Sigmoid colon (tissue), 7 donors: ENCODE measurements at places on chromosomes 6 and 20. TPM values are rescaled to one million over a fixed set of nuclear protein-coding genes. Genes with fewer than 3 reads are reported as not detected.
A peak's percentile ranks its signal among the peaks of the same experiment; 100 is the strongest.

- no peak for DNase-seq
Observed at GRCh38 chr6:34319471-34319885, 70.7 kb upstream of the SMIM29 start.

PTPN1 gene
- polyA plus RNA-seq: 14.4 TPM

DNA sequence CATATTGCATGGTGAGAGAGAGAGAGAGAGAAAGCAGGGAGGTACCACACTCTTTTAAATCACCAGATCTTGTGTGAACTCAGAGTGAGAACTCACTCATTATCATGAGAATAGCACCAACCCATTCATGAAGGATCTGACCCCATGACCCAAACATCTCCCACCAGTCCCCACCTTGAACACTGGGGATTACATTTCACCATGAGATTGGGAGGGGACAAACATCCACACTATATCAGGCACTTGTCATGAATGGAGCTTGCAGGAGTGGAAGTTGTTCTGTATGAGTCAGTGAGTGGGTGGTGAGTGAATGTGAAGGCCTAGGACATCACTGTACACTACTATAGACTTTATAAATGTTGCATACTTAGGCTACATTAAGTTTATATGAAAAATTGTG is 47.7 kb upstream of the RNF182 start:
- DNase-seq: no peak

- DNase-seq: no peak
Observed at GRCh38 chr6:136304410-136304809, 14.8 kb upstream of the BCLAF1 start.

DNA sequence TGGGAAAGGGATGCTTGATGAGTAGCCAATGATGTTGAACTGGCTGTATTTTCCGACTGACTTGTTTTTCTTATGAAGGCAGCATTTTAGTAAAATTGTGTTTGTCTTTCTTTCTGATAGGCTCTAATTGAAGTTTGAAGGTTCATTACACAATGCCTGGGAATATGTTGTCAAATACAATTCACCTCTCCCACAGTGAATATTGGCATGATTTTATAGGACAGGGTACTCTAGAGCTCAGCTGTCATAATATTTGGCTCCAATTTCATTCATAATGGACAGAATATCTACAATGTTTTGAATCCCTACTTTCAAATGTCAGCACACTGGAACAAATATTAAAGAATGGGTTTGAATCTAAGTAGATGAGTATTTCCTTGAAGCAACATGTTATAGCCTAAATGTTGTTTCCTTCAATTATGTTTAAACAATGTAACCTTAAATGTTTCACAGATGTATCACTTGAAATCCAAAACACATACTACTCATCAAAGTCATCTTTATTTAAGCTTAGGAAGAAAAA is 81.4 kb downstream of the LAMA2 start:
- DNase-seq: no peak

DNA sequence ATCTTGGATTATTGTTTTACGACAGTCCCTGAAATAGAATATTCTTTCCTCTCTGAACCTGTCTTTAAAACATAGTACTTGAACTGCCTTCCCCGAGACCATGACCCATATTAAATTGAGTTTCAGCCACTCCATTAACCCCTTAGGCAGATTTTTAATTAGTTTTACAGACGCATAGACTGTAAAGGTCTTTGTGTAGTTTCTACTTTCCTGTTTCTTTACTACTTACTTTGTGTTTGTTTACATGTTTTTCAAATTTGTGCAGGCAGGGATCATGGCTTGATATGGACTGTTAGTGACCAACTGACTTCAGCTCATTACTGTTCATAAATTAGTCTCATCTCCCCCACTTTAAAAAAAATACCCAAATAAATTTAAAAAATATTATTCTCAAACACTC is 53.8 kb downstream of the FYN start:
- no peak for DNase-seq

- DNase-seq: no peak
Observed at GRCh38 chr20:44182135-44182765, 4.7 kb downstream of the JPH2 start.

GRCh38 chr6:118558464-118559217 is 10.5 kb downstream of the PLN start:
- no peak for DNase-seq

DNA sequence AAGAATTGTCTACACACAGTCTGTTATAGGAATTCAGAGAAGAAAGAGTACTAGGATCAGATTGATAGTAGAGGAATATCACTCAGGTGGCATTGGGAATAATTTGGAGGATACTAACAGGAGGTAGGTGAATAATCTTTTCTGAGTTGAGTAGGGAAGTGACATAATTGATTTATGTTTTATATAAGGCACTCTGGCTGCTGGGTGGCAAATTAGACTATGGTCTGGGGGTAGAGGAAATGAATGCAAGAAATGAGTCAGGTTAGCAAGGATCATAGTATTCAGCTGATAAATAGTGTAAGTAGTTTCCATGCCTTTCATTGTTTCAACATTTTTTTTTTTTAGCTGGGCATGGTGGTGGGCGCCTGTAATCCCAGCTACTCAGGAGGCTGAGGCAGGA is 113.3 kb downstream of the CDKAL1 start:
- no peak for DNase-seq

DNA sequence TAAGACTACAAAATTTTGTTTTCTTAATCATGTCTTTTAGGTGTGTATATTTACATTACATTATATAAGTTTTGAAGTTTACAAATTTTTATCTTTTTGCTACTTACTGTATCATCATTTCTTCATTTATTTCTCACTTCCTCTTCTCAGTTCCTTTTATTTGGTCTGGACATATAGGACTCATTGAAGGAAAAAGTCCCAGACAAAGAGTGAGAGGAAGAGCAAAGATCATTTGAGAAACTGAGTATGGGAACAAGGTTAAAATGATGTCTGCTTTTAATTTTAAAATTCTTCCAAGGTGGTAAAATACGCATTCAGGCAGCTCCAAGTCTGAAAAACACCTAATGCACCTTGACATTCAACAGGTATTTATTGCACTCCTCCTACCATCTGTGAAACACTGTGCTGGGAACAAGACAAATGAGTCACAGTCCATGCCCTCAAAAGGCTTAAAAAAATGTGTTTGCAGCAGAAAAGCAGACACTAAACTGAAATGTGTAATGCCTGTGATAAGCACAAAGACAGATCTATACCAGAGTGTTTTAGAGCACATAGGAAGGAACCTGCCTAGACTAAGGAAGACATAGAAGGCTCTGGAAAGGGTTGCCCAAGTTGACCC is 63.2 kb downstream of the PKIB start:
- no peak for DNase-seq

DNA sequence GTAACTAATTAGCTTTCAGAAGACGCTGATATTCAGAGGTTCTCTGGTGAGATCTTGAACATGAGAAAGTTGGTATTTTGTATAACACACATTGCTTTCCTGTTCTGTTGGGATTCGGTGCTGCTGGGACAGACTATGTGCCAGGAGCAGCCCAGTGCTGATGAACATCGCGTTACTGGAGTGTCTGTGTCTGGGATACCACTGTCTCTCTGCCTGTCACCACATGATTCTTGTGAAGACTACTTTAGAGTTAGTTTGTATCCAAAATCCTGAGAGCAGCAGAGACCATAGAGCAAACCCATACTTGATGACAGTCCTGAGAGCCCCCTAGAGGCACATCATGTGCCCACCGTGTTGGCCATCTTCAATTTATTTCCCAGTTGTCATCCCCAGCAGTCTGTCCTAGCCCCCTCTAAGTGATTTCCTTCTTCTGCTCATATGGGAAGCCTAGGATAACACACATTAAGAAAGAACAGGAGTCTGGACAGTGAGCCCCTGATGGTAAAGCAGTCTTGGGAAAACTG is 41.8 kb upstream of the TINAG start:
- DNase-seq: no peak

DNA sequence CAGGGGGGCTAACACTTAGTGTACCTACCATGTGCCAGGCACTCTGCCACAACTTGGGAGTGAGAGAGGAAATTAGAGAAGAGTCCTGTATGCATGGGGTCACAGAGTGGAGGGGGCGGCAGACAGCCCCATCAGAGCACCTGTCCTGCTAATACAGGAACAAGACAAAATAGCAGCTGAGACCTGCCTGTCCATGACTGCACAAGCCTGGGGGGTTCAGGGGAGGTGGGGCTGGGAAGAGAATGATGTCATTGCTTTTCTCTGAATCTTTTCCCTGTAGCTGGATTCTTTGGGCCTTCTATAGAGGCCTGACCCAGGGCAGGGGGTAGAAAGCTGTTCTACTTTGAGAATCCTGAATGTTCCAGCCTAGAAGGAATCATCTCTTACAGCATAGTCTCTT is 37.4 kb downstream of the FOXP4 start:
- DNase-seq: no peak

GRCh38 chr6:113732384-113732966 is 124.7 kb upstream of the MARCKS start:
- DNase-seq: peak; percentile 75
